ENCODE measurements at places on chromosomes 5 and 9.

DNA sequence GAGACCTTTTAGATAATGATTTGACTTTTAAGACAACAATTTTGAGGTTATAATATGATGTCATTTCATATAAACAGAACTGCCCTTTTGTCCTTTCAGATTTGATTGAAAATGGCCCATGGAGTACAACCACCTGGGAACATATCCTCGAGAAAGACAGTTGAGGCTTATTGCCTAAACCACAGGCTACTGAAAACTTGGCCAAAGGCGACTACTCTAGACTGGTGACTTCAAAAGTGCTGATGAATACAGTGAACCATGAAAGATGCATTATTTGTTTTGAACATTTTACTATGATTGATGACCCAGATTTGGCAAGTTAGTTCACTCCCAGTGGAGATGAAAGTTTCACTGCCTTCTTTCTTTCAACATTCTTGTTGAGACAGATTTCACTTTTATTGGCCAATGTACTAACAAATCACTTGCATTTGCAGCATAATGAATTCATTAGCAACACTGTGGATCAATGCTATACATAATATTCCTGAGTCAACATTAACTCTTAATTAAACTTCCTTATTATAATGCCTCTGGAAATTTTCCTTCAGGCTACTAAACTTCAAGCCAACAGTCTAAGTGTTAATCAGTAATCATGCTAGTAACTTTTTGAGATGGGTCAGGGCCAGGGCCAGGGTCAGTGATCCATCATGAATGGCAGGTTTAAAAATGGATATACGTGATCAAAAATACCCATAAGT is 480.3 kb downstream of the RAB3C start:
- no peak overlapping the region for H3K4me3 ChIP-seq
- H3K27me3 ChIP-seq, result peaks cover 5% of the 10 kb centered on the region
- no peak for DNase-seq
- H3K36me3 ChIP-seq, result peaks cover 4% of the 10 kb centered on the region
- H3K4me1 ChIP-seq, result no peaks in the 10 kb centered on the region

GRCh38 chr9:14578030-14578429 is 115.2 kb downstream of the ZDHHC21 start:
- no peaks in the 10 kb centered on the region for H3K4me1 ChIP-seq
- no peak overlapping the region for H3K27ac ChIP-seq
- no peak for DNase-seq
- H3K4me3 ChIP-seq, result no peak overlapping the region
- H3K36me3 ChIP-seq, result no peaks in the 10 kb centered on the region

DNA sequence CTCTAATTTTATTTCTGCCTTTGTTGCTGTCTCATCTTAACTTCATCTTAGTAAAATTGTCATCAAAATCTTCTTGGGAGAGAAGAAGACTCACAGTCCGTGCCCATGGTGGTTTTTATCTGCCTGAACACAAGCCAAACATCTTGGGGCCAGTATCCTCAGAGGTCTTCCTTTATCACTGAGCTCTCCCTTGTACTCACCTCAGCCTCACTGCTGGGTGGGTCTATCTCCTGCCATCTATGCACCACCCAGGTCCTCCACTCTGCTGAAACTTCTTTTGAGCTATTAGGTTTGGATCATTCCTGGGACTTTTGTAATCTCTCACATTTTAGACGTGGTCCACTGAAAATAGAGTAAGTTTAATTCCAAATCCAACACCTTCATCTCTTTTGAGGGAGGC is 116.3 kb upstream of the EPB41L4A start:
- H3K27ac ChIP-seq, result no peak overlapping the region
- no peaks in the 10 kb centered on the region for H3K4me1 ChIP-seq
- DNase-seq, result no peak
- no peak overlapping the region for H3K4me3 ChIP-seq

DNA sequence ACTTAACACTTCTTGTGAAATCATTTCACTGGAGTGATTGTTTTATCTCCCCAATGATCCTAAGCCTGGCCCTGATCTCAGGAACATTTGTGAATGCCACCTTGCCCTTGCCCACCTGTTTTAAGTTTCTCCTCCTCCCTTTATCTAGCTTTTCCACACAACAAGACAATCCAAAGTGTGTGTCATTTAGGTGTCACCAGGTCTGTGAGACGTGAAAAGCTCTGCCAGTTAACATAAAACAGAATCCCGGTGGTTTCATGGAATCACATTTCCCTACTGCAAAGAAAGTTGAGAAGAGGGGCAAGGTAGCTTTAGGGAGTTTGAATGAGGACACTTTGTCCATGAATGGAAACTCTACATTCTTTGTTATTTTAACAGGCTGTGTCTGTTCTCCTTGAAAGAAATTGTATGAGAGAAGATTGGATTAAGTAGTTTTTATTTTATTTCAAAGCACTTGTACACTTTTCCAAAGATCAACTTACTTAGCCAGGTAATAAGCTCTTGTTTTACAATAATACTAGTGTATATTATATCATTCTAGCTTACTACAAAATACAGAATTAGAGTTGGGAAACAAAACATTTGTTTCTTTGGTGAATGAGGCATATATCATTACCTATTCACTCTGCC is 239.0 kb downstream of the ISL1 start:
- H3K4me1 ChIP-seq, result no peaks in the 10 kb centered on the region
- DNase-seq, result no peak
- no peaks in the 10 kb centered on the region for H3K36me3 ChIP-seq

DNA sequence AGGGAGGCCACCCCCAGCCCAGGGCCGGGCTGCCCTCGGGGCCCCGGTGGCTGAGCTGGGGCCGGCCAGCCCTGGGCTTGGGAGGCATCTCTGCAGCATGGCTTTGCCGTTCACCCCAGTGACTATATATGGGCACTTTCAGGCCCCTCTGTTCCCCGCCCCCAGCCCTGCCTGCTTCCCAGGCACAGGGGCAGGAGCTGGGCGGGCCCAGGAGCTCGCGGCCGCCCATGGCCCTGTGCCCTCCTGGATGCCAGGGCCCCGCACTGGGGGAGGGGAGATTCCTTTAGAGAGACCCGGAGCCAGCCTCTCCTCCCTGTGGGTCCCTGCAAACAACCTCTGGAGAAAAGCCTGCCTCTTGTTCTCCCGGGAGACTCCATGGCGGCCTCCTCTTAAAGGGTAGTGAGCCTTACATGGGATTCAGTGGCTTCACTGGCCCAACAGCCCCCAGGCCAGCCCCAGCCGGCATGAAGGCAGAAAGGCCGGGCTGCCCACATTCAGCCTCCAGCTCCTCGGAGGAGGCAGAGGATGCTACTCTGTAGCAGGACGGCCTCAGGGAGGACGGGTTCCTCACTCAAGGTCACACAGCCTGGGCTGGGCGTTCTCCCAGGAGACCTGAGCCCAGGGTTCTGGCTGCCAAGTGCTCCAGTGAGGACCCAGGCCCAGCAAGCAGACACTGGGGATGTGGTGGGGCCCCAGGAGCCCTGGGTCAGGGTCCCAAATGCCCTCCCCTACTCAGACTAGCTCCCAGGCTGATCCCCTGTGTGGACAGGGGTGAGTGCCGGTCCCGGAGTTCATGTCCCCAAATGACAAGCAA is 4.1 kb downstream of the NACC2 start:
- no peak overlapping the region for H3K27ac ChIP-seq
- peaks cover 4% of the 10 kb centered on the region for H3K36me3 ChIP-seq
- no peaks in the 10 kb centered on the region for H3K27me3 ChIP-seq
- peaks cover 20% of the 10 kb centered on the region for H3K4me1 ChIP-seq
- no peak overlapping the region for H3K4me3 ChIP-seq
